GF-D8 (cell line): ENCODE measurements at places on chromosomes 1 and 21.

DNA sequence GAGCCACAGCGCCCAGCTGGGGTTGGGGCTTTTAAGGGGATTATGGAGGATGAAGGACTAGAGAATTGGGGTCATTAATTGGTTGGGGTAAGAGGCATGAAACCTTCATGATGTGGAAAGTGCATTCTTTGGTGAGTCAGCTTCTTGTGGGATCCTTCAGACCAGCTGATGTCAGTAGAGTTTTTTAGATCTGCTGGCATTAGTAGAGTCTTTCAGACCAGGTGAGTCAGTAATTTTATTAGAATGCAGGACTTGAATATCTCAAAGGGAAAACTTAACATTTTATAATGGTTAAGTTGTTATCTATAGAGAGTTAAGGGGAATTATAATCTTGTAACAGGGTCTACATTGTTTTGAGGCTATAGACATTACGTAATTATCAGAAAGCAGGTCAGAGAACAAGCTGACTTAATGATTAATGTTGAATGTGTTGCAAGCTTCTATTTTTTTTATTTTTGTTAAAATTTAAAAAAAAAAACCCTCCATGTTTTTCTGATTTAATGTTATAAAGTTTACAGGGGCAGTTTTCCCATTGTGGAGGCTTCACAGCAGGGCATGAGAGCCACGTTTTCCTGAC lies 160.9 kb upstream of the FMN2 start:
- DNase-seq, result no peak

- no peak for DNase-seq
Observed at GRCh38 chr1:61052395-61053225, 29.8 kb upstream of the NFIA start.

DNA sequence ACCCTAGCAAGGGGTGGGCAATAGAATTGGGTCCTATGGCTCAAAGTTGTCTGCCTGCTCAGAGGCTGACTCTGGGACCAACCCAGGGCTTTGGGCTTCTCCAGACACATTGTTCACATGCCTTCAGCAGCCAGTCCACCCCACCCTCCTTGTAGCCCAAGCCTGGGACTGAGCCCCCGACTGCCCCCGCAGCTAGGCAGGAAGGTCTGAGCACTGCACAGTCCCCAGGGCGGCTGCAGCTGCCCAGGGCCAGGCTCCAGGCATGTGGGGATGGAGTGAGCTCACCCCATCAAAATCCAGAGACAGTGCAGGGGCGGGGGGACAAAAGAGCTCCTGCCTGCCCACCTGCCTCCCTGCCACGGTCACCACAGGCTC lies 35.6 kb downstream of the HSPG2 start:
- DNase-seq, result no peak

DNA sequence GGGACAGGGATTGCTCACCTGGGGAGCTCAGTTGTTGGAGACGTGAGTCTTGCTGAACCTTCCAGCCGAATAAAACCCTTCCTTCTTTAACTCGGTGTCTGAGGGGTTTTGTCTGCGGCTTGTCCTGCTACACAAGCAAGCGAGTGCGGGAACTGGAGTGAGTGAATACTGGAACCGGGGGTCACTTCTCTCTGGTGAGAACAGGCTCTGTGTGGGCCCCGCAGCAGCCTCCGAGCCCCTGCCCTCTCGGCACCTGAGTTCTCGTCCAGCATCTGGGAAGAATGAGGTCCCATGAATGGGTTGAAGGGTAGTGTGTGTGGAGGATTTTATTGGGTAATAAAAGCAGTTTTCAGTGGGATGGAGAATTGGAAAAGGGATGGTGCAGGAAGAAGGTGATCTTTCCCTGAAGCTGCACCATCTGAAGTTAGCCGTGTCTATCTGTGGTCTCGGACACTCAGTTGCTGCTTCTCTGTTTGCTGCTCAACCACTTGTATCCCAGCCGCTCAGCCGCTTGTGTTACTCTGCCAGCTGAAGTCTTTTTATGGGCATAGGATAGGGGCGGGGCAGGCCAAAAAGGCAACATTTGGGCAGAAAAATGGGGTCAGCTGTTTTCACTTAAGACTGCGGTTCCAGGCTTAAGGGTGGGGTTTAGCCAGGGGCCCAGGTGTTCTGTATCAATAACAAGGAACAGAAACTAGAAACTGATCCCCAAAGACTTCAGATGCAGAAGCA lies 450.6 kb upstream of the CAMK1G start:
- no peak for DNase-seq

DNA sequence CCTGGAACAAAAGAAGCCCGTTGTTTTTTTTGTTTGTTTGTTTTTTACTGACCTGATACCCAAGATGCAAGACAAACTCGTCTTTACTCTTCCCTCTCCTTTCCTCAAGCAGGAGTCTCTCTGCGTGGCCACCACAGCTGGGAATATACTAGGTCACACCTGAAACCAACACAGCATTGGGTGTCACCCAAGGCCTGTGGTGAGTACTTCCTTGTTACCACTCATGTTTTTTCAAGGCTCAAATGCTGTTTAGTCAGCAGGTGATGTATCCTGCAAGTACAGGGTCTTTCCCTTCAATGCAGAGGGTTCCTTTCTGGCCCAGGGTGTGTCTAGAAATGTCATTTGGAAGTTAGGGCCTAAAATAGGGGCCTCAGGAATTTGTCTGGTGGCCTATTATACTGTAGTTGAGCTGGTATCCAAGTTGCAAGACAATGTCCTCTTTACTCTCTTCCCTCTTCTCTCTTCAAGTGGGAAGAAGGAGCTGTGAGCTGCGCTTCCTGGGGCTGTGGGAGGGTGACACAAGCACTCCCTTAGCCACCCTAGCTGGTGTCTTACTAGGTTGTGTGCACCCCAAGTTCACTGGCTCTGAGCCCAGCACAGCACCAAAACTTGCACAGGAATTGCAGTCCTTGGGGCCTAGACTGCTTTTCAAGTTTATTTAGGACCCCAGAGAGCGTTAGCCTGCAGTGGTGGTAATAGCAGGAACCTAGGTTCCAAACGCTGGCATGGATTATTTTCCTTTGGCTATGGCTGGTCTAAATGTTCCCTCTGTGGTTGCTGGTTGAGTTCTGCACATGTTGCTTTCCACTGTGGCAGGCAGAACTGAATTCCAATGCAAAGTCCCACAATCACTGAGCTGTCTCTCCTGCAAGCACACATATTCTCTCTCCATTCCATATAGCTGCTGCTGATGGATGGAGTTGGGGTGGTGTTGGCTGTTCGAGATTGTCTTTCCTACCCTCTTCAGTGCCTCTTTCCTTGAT lies 91.4 kb upstream of the LYPLAL1 start:
- no peak for DNase-seq

- DNase-seq, result no peak
Observed at GRCh38 chr1:160108888-160109662, 6.5 kb upstream of the ATP1A2 start.

- no peak for DNase-seq
Observed at GRCh38 chr1:80807981-80808380, 992.8 kb upstream of the ADGRL2 start.

DNA sequence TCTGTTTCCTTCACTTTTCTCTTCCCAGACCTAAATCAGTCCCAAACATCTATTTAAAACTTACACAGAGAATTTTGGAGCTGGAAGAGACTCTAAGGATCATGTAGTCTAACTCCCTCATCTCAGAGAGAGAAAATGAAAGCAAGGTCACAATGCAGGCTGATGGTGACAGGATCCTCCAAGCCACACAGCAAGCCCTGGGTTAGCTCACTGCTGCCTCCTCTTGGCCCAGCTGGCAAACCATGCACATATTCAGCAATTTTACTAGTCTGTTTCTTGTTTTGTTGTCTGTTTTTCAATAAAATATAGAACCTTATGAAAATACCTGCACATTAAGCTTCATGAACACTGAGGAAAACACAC lies 27.7 kb upstream of the LY9 start:
- DNase-seq, result peak; percentile 12

DNA sequence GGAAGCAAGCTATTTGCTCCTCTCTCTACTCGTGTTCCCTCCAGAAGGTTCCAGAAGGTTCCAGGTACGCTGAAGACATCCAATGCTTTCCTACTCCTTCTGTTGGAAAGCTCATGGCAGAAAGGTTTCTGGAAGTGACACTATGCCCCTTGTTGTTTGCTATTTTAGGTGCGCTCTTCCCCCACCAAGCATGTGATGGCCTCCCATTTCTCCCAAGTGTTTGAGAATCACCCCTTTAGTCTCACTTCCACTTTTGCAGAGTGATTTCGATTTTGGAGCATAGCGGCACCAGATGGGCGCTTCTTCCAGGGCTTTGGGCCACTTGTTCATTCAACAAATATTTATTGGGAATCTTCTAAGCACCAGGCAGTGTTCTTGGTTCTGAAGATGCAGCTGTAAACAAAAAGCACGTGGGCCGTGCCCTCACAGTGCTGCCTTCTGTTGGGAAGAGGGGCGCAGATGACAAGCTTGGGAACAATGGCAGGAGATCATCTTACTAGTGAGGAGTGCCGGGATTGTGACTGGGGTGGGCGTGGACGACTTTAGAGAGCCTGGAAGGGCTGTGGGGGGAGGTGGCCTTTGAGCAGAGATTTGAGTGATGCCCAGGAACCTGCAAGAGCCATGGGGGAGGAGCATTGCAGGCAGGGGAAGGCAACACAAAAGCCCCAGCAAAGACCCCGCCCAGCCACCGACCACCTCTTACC lies 43.0 kb upstream of the TARDBP start:
- DNase-seq, result no peak

- DNase-seq, result no peak
Observed at GRCh38 chr1:93716163-93716562, 34.5 kb upstream of the BCAR3 start.

DNA sequence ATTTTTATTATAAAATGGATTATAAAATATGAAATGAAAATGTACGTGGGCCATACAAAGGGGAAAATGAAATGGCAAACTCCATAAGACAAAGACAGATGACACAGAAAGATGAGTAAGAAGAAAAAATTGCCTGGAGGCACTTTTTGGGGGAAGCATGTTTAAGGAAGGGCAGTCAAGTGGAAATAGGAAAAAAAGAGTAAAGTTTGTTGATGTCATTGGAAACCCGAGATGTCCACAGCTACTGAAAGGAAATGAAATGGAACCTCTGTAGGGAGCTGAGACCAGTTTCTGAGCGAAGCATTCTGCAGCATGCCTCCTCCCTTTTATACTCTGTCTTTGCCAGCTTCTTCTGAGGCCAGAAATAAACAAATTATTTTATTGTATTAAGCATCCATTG lies 203.4 kb upstream of the UBE2U start:
- DNase-seq, result no peak

GRCh38 chr1:81803431-81804110 lies 2.8 kb downstream of the ADGRL2 start:
- no peak for DNase-seq

DNA sequence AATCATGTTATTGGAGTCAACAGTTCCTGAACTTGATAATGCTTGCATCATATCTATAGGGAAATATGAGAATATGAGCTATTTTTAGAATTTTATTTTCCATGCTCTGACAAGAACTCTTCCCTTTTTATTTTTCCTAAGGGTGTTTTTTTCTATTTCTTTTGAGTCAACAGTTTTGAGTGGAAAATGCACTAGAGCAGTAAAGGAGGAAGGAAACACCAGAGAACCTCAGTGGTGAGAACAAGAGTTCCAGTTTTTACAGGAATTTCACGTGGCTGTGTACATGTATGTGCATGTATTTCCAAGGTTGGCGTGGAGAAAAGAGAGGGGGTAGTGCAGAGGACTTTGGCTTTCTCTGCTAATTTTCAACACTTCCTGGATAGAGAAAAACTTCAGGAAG lies 63.6 kb upstream of the TNFSF18 start:
- DNase-seq, result no peak

DNA sequence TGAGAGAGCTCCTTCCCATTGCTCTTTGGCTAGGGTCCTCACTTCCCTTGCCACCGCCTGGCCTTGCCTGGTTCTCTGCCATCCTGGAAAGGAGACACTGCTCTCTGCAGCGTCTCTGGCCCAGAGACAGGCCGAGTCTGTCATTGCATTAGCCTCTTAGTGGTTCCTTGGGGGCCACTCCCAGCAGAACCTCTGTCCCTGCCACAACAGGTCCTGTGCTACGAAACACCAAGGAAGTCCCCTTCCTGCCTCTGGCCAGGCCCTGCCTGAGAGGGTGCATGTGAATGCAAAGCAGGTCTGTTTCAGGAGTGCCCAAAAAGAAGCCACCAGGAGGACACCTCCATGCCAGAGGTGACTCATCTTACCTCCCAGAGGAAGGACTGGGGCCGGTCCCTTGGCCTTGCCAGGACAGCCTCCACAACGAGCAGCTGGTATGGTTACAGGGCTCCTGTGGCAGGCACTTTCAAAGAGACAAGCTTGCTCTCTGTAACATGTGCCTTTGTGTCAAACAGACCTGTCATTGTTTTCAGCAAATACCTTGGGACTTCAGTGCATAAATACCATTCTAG lies 59.6 kb downstream of the VPS26C start:
- peak; percentile 50 for DNase-seq

- DNase-seq, result no peak
Observed at GRCh38 chr1:5951846-5952410, 40.3 kb downstream of the NPHP4 start.

DNA sequence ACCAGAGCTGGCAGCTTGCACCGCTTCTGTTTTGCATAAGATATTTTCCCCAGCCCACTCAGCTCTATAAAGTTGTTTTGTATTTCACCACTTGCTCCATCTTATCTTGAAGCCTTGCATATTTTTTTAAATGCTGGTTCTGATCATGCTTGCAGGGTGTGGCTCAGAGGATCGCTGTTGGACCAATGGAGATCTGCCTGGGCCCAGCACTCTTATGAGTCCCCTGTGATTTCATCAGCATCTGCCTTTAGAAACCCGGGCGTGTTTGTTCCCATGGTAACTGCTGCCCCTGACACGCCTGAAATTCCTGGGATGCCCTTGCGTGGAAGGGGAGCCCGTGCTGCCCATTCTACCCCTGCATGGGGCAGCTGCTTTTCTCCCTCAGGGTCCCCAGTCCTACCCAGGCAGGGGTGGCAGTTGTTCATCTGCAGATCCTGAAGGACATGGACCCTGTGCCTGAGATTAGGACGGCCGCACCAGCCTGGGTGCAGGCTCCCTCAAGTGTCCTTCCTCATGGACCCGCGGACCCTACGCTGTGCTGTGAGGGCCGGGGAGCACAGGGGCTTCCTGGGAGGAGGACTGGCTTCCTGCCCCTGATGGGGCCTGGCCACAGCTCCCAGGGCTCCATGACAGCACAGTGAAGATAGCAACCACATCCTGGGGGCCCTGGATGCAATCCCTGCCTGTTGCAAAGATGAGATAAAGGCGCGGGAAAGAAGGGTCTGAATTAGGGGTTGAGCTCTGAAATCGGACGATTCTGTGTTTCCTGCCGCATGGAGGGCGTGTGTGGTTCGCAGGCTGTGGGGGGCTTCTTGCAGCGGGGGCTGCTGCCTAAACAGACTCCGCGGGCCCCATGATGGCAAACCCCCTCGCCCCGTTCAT lies 226.5 kb downstream of the SDCCAG8 start:
- DNase-seq, result no peak

GRCh38 chr21:34695434-34695833 lies 26.6 kb downstream of the CLIC6 start:
- DNase-seq, result no peak

GRCh38 chr1:234929369-234929768 lies 199.3 kb downstream of the TOMM20 start:
- DNase-seq, result no peak

GRCh38 chr1:81708250-81708649 lies 92.5 kb upstream of the ADGRL2 start:
- DNase-seq, result no peak
